Psoas muscle (tissue), 8 donors: ENCODE measurements at places on chromosomes 5 and 9. TPM values are rescaled to one million over a fixed set of nuclear protein-coding genes. Genes with fewer than 3 reads are reported as not detected.
A peak's percentile ranks its signal among the peaks of the same experiment; 100 is the strongest.

Gene CDH10
- not detected for total RNA-seq

- no peak overlapping the region for H3K27ac ChIP-seq
- no peak overlapping the region for H3K4me3 ChIP-seq
- no peaks in the 10 kb centered on the region for H3K27me3 ChIP-seq
- no peaks in the 10 kb centered on the region for H3K36me3 ChIP-seq
- H3K4me1 ChIP-seq: no peaks in the 10 kb centered on the region
Measured at GRCh38 chr9:87889065-87889881, 6.6 kb downstream of the SPATA31E1 start.

DNA sequence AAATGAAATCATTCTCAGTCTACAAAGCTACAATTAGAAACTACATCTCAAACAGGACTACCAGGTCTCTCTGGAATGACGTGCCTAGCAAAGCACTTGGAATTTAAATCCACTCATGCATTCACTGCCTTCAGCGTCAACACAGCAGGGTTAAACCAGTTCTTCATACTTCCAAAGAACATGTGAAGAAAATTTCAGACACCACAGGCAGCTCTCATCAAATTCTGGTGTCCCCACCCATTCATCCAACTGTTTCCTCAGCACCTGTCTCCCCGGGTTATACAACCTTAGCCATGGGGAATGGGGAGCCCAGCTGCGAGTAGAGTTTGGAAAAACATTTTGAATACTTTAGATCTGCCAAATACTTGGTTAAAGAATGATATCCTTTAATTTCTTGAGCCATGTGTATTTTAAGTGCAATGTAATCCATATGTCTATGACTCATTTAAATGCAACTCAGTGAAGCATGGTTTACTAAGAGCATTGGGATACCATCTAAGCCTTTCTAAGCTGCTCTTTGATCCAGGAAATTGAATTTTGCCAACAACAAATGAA is 17.5 kb downstream of the ADAM19 start:
- peak overlapping the region; percentile 59 for H3K27ac ChIP-seq
- H3K4me3 ChIP-seq: no peak overlapping the region
- no peak for DNase-seq
- H3K4me1 ChIP-seq: peaks cover 75% of the 10 kb centered on the region

GRCh38 chr9:21153336-21154017 is 11.8 kb upstream of the IFNW1 start:
- no peak overlapping the region for H3K4me3 ChIP-seq
- DNase-seq: no peak
- no peaks in the 10 kb centered on the region for H3K4me1 ChIP-seq
- H3K36me3 ChIP-seq: no peaks in the 10 kb centered on the region

- H3K27me3 ChIP-seq: peaks cover 6% of the 10 kb centered on the region
- peak overlapping the region; percentile 66 for H3K4me3 ChIP-seq
- peak overlapping the region; percentile 7 for H3K27ac ChIP-seq
- no peaks in the 10 kb centered on the region for H3K36me3 ChIP-seq
- H3K4me1 ChIP-seq: no peaks in the 10 kb centered on the region
Measured at GRCh38 chr5:141421489-141421855, 621 bp downstream of the PCDHGA11 start.

DNA sequence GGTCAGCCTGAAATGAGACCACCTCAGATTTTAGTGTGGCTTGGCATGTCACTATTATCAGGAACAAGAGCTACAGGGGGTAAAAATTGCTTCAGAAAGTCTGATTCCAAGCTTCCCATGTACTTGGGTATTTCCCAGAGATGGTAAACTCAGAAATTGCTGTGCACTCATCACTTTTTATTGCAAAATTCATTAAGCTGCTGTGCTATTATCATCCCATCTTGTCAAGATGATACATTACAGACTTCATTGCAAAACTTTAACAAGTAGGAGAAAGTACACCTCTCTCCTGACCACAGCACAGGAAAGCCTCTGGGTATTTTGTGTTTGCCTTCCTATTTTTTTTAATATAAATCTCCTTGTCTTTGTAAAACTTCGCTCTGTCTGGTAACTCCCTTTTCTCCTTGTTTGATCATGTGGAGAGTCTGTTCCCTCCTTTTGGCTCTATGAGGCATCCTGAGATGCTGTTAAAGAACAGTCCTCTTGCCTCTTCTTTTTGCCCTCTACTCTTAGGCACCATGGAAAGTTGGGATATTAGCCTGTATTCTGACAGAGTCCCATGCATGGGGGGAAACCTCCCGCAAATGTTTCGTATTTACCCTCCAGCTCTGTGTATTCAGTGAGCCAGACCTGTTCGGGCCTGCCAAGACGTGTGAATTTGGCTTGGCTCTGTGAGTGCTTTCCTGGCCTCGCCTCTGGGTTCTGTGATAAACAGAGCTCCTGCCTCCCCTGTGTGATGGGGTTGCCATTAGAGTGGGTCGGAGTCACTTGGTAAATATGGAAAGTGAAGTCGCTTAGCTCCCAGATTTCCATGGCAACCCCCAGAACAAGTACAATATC is 260.7 kb downstream of the NR3C1 start:
- H3K4me3 ChIP-seq: peak overlapping the region; percentile 16
- H3K4me1 ChIP-seq: peaks cover 71% of the 10 kb centered on the region
- DNase-seq: peak; percentile 70
- H3K36me3 ChIP-seq: no peaks in the 10 kb centered on the region
- H3K27me3 ChIP-seq: no peaks in the 10 kb centered on the region
- peak overlapping the region; percentile 94 for H3K27ac ChIP-seq

DNA sequence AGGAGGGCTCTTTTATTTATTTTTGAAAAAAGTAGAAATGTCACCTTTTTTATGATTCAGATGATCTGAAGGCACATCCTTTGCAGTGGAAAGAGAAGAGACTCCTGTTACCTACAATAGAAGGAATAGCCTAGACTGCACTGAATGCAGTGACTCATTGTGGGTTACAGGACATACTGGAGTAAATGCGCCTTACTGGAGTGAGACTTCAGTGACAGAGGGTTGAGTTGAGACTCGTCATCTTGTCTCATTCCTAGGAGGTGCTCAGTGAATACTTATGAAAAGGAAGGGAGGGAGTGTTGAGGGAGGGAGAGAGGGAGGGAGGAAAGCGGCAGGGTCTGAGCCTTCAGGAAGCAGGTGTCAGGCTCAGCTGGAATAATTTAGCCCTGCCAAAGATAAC is 25.2 kb downstream of the ANKRA2 start:
- no peaks in the 10 kb centered on the region for H3K36me3 ChIP-seq
- no peak overlapping the region for H3K4me3 ChIP-seq
- H3K27ac ChIP-seq: no peak overlapping the region
- H3K4me1 ChIP-seq: no peaks in the 10 kb centered on the region
- DNase-seq: no peak

GRCh38 chr5:53397845-53398244 is 82.6 kb upstream of the FST start:
- H3K36me3 ChIP-seq: no peaks in the 10 kb centered on the region
- no peak overlapping the region for H3K4me3 ChIP-seq
- no peak overlapping the region for H3K27ac ChIP-seq
- no peaks in the 10 kb centered on the region for H3K27me3 ChIP-seq
- no peak for DNase-seq
- no peaks in the 10 kb centered on the region for H3K4me1 ChIP-seq

GRCh38 chr9:2567922-2568321 is 53.7 kb upstream of the VLDLR start:
- H3K36me3 ChIP-seq: no peaks in the 10 kb centered on the region
- H3K4me1 ChIP-seq: peaks cover 33% of the 10 kb centered on the region
- no peak for DNase-seq
- H3K4me3 ChIP-seq: no peak overlapping the region
- no peaks in the 10 kb centered on the region for H3K27me3 ChIP-seq
